8988T (cell line): ENCODE measurements at places on chromosomes 13 and 19.

DNA sequence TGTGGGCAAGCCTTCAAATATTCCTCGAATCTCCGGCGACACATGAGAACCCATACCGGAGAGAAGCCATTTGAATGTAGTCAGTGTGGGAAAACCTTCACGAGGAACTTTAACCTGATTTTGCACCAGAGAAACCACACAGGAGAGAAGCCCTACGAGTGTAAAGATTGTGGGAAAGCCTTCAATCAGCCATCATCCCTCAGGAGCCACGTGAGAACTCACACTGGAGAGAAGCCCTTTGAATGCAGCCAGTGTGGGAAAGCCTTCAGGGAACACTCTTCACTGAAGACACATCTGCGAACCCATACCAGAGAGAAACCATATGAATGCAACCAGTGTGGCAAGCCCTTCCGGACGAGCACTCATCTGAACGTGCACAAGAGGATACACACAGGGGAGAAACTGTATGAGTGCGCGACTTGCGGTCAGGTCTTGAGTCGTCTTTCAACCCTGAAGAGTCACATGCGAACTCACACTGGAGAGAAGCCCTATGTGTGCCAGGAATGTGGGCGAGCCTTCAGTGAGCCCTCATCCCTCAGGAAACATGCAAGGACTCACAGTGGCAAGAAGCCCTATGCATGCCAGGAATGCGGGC, 28.8 kb downstream of the ZNF333 start:
- no peak for DNase-seq

GRCh38 chr19:862581-863314, 3.3 kb downstream of the CFD start:
- DNase-seq, result no peak

GRCh38 chr13:86945584-86945983, 725.6 kb upstream of the SLITRK5 start:
- DNase-seq, result no peak

DNA sequence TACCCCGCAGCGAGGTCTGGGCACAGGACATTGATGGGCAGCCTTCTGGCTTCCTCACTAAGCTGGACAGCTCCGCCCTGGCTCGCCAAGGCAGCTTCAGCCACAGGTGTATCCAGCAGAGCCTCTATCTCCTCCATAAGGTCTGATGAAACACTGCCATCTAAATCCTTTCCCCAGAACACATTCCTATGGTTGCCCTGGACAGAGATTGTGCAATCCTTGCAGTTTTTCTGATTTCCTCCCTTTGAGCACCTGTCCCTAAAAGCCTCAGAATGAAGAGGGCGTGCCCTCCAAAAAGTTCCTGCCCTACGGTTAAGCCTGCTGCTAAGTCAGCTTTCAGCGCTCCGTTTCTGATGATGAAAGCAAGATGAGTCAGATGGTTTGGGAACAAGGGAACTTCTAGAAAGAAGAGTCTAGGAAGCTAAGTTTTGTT, 21.0 kb downstream of the CLEC4M start:
- DNase-seq, result no peak

GRCh38 chr13:45295536-45295935, 45.4 kb downstream of the TPT1 start:
- no peak for DNase-seq
